ENCODE measurements at places on chromosomes 1 and 21.

- no peak for DNase-seq
These were observed 70.8 kb downstream of the ZNF644 start for GRCh38 chr1:90951009-90951408.

DNA sequence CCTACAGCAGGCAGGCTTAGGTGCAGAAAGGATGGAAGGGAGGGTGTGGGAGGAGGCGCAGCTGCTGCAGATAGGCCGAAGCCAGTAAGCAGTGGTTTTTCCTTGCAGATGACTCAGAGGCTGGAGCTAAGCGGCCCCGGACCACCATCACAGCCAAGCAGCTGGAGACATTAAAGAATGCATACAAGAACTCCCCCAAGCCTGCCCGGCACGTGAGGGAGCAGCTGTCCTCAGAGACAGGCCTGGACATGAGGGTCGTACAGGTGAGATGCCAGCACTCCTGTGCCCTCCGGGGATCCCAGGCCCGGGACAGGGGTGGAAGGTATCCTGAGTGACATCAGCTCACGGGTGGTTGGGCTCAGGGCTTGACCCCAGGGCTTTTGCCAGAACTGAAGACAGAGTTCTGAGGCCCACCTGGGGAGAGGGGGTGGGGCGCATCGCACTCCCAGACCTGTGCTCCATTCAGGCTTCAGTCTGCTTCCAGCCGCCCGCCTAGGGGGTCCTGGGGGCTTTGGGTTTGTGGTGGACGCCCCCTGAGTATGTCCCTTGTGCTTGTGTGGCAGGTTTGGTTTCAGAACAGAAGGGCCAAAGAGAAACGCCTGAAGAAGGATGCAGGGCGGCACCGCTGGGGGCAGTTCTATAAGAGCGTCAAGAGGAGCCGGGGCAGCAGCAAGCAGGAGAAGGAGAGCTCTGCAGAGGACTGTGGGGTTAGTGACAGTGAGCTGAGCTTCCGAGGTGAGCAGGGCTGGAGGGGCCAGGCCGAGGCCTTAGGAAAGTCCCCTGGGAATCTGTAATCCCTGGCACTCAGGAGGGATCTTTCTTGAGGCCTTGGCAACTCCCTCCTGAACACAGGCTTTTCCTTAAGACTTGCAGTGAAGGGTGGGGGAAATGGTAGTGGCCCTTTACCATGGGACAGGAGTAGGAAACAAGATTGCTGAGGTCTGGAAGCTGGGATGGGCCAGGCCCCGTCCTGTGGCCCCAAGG is 41.5 kb downstream of the LHX4 start:
- no peak for DNase-seq

DNA sequence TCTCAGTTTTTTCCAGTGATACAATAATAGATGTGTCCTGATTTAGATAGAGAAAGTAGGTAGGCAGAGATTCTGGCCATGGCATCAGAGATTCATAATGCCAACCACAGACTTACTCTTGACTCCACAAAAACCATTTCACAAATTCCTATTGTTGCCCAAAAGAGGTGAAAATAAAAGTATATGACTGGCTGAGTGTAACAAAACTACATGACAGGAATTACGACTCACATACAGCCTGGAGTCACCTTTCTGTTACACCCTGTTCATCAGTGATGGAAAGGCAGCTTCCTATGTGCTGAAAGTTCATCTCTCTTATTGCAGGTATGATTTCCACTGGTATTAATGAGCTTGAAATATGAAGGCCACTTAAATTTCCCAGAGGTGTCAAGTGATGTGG is 72.3 kb downstream of the MPZL1 start:
- no peak for DNase-seq

GRCh38 chr1:194227161-194227560 is 1040.7 kb upstream of the B3GALT2 start:
- DNase-seq, result no peak

GRCh38 chr1:61067446-61068019 is 14.8 kb upstream of the NFIA start:
- DNase-seq, result no peak

Measured in SK-N-MC (cell line).